ENCODE measurements at places on chromosomes 13 and 19.

DNA sequence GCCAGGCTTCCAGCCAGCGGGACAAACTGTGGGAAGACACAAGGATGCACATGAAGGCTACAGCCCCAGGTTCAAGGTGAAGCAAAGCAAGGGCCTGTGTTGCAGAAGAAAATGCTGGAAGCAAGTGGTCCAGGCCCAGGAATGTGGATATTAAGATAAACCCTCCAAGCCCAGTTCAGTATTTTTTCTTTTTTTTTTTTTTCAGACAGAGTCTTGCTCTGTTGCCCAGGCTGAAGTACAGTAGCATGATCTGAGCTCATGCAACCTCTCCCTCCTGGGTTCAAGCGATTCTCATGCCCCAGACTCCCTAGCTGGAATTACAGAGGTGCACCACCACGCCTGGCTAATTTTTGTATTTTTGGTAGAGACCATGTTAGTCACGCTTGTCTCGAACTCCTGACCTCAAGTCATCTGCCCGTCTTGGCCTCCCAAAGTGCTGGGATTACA is 4.4 kb downstream of the PRDX2 start:
- no peak for DNase-seq

DNA sequence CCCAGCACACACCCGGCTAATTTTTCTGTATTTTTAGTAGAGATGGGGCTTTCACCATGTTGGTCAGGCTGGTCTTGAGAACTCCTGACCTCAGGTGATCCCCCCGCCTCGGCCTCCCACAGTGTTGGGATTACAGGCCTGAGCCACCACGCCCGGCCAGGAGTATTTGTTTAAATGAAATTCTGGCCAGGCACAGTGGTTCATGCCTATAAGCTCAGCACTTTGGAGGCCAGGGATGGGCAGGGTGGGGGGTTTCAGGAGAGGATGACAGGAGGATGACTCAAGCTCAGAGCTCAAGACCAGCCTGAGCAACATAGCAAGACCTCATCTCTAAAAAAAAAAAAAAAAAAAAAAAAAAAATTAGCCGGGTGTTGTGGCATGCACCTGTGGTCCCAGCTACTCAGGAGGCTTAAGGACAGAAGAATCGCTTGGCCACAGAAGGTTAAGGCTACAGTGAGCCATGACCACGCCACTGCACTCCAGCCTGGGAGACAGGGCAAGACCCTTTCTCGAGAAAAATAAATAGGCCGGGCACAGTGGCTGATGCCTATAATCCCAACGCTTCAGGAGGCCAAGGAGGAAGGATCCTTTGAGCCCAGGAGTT is 8.2 kb upstream of the DHDH start:
- DNase-seq: no peak

DNA sequence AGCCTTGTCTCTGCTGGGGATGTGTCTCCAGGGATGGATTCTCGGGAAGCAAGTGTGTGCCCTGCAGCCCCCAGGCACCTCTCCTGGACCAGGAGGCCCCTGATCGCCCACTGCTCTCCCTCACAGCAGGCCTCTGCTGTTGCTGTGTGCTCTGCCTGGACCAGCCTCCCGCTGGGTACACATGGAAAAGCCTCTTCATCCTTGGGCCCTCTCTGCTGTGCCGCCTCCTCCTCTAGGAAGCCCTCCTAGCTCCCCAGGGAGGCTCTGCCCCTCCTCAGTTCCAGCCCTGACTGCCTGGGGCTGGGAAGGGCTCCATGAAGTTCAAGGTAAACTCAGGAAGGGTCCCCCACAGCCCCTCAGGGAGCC is 12.0 kb downstream of the NDUFA11 start:
- no peak for DNase-seq

DNA sequence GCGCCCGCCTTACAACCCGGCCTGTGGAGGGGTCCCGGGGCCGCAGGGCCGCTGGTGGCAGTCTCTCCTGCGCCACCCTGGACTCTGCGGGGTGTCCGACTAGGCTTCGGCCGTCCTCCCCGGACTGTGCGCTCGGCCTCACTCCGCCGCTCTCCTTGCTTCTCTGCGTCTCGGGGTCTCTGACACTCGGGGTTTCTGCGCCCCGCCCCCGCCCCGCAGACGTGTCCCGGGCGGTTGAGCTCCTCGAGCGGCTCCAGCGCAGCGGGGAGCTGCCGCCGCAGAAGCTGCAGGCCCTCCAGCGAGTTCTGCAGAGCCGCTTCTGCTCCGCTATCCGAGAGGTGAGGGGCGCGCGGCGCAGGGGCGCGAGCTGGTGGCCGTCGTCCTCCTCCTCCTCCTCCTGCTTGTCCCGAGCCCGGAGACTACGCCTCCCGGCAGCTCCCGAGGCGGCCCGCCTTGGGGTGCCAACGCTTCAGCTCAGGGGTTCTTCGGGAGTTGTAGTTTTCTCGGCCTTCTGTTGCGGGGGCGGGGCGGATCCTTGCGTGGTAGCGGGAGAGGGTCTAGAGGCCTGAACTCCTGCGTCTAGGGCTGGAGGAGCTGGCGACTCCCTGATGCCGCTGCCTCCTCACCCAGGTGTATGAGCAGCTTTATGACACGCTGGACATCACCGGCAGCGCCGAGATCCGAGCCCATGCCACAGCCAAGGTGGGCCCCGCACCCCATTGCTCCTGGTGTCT is 627 bp downstream of the LIN7B start:
- DNase-seq: no peak

GRCh38 chr19:42111811-42112210 is 20.4 kb downstream of the POU2F2 start:
- no peak for DNase-seq

- DNase-seq: no peak
These were observed 93.4 kb upstream of the SLITRK1 start for GRCh38 chr13:83975655-83976165.

DNA sequence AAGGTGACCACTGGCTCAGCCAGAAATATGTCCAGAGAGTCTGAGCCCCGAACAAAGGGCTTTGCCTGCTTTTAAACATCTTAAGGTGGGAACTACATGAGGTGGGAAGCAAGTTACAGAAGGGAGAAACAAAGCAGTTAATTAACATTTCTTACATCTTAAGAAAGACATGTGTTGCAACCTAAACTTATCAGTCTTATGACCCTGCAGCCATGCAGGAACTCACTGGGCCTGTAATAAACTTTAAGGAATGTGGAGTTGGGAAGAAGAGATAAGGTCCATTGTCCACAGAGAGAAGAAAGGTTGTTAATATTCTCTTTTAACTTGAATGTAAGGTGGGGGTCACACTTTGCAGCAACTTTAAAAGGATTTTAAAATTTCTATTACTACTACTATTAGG is 46.8 kb upstream of the CYP2A7 start:
- no peak for DNase-seq

DNA sequence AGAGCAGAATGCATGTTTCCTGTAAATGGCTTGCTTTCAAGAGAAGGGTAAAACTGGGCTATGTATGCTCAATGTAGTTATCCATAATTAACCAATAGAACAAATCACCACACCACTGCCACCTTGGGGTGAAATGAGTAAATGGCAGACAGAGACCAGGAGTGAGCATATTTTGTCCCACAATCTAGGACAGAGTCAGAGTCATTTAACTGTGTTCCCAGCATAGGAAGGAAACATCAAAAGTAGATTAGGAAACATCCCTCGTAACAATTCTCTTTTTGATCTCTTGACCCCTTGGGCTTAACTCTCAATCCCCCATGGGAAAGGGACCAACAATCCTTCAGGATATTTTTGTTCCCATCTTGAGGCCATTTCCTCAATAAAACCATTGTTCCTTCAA is 224.8 kb downstream of the NHLRC3 start:
- DNase-seq: no peak

DNA sequence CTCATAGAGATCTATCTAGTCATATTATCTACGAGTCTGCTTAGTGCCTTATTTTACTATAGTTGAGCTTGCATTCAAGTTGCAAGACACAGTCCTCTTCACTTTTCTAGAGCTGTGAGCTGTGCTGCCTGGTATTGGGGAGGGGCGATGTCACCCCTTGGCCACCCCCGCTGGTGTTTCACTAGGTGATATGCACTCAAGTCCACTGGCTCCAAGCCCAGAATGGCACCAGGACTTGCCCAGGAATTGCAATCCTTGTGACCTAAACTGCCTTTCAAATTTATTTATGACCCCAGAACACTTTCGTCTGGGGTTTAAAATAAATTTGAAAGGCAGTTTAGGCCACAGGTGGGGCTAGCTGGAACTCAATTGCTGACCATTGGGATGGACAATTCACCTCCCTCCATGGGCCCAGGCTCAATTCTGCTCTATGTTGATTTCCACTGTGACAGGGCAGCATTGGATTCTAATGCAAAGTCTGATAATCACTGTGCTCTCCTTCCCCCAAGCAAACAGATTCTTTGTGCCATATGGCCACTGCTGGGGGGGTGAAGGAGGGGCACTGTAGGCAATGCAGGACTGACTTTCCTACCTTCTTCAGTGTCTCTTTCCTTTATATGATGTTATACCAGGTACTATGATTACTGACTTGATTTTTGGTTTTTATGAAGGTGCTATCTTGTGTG is 1244.2 kb upstream of the MIR17HG start:
- no peak for DNase-seq

DNA sequence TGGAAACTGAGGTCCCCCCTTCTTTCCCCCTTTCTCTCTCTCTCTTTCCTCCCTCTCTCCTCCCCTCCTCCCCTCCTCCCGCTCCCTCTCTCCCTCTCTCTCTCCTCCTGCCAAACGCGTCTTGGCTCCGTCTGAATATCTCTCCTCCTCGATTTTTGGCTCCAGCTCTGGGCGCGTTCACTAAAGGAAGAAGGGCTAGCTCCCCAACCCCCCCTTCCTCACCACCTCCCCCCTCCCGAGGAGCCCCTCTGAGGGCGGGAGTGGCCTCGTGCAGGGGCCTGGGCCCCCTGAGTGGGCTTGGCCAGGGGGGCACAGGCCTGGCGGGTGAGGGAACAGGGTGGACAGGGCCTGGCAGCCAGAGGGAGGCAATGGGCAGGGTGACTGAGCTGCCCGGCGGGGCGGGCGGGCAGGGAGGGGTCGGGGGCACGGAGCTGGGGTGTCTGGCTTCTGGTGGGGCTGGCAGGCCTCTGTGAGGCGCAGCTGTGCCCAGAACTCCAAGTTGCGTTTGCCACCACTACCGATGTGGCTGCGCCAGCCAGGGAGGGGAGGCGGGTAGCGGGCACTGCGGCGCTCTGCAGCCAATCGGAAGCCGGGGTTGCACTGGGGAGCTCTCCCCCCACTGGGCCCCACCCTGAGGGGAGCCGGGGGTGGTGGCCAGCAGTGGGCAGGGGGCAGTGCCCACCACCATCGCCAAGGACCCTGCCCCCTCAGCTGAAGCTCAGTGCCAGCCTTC is 7.1 kb downstream of the NFIX start:
- no peak for DNase-seq

DNA sequence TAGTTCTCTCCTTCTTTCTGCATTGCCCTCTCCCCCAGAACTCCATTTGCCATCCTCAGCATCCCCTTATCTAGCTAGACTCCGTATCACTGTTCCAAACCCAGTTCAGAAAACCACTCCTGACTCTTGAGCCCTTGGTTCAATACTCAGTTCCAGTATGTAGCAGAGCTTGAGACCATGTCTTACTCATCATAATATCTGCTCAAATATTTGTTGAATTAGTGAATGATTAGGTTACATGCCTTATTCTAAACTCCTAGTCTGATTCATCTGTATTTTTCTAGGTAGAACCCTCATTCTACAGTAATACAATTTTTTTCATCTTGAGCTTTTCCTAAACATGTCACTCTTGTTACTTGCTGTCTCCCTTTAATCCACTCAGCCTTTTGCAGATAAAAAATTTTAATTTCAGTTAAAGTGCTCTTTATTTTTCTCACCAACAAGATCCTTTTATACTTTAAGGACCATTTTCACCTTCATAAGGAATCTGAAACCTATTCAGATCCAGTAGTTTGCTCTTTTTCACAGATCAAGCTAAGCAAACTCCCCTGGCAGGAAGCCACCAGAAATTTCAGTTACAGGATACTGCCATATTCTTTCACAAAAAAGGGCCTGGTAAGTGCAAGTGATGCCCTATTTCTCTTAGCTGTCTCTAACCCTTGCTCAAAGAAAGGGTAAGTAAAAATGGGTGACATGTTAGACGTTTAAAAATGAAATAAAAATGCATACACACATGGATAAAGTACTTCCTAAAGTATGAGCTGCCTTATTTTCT is 23.1 kb upstream of the INTS6 start:
- DNase-seq: no peak

DNA sequence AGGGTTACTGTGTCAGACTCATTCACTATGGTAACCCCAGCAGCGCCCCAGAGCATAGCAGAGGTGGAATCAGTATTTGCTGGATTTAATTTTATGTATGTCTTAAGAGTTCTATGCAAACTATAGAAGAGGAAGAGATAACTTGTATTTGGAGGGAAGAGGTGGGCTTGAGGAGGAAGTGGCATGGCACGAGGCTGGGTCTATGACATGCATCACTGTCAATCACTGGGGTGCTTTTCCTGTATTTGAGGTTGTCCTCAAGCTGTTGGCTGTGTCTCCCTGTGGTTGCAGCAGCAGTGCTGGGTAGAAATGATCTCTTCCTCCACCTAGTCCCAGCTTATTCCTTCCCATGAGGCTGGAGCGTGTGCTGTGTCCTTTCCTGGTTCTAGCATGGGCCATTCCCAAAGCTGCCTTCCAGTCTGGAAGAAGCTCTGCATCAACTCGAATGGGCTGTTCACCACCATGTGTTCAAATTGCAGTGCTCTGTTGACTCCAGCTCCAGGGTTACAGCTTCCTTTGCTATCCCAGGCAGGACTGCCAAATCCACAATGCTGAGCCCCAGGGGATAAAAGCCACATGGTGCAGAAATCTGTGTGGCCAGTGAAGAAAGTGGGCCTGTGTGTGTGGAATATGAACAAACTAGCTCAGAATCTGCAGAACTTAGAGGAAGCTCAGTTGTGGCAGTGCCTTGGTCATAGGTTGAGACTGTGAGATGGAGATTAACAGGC is 73.1 kb upstream of the MTIF3 start:
- no peak for DNase-seq

- no peak for DNase-seq
These were observed 4.9 kb downstream of the ELOF1 start for GRCh38 chr19:11554160-11554559.

GRCh38 chr13:27954406-27954851 is 14.7 kb downstream of the CDX2 start:
- no peak for DNase-seq

DNA sequence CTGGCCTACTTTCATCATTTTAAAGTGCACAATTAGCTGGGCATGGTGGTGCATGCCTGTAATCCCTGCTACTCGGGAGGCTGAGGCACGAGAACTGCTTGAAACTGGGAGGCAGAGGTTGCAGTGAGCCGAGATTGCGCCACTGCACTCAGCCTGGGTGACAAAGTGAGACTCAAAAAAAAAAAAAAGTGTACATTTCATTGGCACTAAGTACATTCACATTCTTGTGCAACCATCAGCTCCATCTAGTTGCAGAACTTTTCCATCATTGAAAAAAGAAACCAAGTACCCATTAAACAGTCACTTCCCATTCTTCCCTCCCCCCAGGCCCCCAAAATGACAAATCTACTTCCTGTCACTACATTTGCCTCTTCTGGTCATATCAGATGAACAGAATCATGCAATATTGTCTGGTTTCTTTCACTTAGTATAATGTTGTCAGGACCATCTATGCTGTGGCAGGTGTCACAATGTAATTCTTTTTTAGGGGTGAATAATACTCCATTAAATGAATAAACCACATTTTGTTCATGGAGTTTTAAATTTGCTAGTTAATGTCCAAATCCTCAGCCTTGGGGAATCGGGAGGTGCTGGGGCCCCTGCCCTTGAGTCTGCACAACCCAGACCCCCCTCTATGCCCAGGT is 7.4 kb upstream of the SIGLEC11 start:
- DNase-seq: no peak

- no peak for DNase-seq
These were observed 36.4 kb downstream of the ATP11A start for GRCh38 chr13:112726016-112726767.

GRCh38 chr19:35882114-35882832 is 13.9 kb downstream of the APLP1 start:
- no peak for DNase-seq

- DNase-seq: no peak
These were observed 55.7 kb downstream of the SPATA13 start for GRCh38 chr13:24216176-24216575.
